ENCODE measurements at places on chromosomes 1 and 21.

DNA sequence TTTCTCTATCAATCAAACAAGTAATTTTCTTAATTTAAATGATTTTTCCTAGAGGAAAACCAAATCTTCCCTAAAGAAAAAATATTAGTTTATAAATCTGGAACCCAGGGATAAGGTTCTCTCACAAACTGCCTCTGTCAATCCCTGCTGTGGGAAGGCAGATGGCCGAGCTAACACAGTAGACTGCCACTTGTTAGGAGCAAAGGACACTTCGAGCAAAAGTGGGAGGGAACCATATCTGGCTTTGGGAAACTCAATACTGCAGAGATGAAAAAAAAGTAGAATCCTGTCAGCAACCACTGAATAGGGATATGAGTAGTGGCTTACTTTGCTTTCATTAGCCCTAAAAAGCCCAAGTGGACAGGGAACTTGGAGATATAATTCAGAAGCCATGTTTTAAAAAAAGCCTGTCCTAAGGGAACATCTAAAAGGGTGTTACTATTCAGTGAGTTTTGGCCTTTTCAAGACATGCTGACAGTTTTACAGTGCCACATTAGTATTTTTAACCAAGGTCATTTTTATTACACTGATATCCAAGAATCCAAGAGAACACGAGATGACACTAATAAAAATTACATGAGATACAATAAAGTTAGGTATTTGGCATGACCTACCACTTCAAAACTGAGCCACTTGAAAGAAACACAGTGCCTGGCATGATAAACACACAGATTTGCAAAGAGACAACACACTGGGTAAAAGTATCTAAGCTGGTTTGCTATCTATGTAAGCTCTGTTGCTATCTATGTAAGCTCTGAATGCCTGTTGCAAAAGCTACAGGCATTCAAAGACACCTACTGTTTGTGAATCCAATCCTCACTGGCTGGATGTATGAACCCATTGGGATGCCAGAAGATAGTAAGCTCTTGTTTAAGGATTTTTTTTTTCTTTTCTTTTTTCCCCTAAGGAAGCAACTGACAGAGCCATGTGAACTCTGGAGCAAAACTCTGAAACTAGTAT lies 21.4 kb downstream of the TEX38 start:
- DNase-seq, result no peak

GRCh38 chr1:232385221-232385620 lies 244.7 kb downstream of the SIPA1L2 start:
- no peak for DNase-seq

GRCh38 chr21:25412100-25412499 lies 195.2 kb downstream of the MRPL39 start:
- no peak for DNase-seq

DNA sequence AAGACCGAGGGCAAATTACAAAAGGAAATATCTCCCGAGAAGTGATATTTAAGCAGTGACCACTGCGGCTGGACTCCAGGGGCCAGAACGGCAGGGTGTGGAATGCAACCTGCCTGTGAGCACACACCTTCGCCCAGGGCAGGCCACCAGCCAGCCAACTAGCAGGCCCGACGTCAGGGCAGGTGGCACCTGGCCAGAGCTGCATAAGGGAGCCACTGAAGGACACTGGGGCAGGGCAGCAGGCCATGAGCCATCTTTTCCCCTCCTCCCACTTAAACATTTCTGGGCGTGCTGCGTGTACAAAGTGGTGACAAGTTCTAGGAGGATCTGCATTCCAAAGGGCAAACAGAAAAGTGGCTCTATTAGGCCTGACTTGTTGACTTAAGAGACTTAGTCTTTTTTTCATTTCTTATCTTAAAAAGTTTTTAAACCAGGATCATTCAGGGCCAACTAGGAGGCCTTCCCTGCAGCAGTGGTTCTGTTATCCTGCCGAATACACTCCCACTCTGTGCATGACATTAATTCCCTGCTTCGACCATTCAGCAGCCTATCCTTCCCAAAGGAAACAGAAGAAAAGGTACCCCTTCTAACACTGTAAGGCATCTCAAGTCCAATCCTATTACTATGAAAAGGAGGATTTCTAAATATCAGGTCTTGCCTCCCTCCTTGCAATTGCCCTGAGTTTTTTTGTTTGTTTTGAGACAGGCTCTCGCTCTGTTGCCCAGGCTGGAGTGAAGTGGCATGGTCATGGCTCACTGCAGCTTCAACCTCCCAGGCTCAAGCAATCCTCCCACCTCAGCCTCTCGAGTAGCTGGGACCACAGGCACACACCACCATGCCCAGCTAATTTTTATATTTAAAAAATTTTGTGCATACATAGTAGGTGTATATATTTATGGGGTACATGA lies 96.3 kb downstream of the BCAR3 start:
- no peak for DNase-seq

DNA sequence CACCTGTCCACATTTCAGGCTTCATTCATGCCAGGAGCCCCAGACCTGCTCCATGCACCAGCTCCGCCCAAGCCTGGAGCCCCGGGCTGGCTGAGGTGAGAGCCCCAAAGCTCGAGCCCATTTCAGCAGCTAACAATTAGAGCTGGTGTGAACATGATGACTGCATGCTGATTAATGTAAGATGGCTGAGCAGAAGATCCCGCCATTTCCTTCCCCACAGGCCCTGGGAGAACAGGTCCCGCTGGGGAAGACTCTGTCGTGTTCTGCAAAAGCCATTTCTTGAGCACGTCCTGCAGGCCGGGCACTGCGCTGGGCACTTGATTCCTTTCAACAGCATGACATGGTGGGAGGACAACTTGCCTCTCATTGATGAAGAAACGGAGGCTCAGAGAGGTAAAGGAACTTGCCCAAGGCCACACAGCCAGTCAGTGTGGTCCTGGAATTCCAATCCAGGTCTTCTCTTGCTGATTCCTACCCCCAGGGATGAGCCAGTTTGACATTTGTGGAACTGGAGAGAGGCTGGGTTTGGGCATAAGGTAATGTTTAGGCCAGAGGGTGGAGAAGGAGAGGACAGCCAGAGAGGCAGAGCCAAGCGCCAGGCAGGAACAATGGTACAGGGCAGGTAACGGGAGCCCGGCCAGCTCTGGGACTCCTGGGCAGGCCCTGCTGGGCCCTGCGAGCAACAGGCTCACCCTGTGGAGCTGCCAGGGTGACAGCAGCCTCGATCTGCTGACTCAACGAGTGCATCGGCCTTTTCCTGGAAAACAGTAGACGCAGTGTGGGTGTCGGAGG lies 28.1 kb upstream of the EPHA2 start:
- DNase-seq, result no peak

DNA sequence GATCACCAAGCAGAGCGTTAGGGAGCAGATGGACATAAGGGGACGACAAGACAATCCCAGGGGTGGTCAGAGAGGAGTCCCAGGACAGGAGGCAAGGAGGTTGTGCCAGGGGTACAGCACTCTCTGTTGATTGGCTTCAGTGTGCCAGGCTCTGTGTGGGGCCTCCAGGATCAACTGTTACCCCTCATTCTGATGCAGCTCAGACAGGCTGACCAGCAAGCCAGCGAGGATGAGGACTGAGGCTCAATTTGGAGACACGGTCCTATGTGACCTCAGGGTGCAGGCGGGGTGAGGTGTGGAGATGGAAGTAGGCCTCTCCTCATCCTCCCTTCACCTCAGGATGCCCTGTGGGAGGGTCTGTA lies 4.0 kb downstream of the HYI start:
- DNase-seq, result no peak

DNA sequence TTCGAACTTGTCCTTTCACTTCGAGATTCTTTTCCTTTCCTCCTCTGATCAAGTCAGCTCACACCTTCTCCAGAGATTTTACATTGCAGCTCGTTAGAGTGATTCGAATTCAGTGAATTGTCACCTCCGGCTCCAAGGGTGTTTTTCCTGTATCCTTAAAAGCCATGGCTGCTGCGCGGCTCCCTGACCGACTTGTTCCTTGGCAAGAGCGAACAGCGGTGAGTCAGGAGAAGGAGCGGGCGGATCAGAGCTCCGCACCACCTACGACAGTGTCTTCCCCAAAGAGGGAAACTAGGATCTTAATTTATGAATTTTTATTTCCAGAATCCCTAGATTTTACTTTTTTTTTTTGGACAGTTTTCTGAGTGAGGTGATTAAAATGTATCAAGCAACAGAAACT lies 204.4 kb upstream of the ADGRL2 start:
- DNase-seq, result no peak
